D721Med (cell line): ENCODE measurements at places on chromosomes 3 and 15.
A peak's percentile ranks its signal among the peaks of the same experiment; 100 is the strongest.

GRCh38 chr3:183807209-183807728 lies 18.1 kb downstream of the MAP6D1 start:
- DNase-seq: no peak

DNA sequence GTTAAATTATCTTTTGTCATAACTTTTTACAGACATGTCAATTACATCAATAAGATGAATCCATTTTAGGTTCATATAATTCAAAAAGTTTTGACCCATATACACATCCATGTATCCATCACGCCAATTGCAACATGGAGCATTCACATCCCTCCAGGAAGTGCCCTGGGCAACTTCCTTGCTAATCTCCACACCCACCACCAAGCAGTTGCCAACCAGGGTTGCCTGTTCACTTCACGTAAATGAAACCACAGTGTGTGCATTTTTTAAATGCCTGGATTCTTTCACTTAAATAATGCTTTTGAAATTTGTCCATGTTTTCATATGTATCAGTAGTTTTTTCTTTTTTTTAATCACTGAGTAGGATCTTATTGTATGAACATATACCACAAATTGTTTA lies 40.7 kb upstream of the LYZL4 start:
- no peak for DNase-seq

DNA sequence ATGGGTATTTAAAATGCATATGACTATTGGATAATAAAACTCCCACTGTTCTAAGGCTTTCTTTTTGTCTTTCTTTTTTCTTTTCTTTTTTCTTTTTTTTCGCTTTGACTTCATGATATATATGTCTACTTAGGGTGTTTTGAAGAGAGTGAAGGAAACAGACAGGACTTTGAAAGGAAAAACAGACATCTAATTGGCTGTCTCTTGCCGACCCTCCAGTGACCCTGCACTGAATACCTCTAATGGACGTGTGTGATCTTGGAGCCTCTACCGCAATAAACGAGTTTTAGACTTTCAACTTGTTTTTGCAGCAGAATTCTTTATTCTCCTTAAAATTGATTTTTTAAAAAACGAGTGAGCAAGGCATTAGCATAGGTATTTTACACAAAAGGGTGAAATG lies 158.1 kb upstream of the NR2F2 start:
- DNase-seq: no peak

DNA sequence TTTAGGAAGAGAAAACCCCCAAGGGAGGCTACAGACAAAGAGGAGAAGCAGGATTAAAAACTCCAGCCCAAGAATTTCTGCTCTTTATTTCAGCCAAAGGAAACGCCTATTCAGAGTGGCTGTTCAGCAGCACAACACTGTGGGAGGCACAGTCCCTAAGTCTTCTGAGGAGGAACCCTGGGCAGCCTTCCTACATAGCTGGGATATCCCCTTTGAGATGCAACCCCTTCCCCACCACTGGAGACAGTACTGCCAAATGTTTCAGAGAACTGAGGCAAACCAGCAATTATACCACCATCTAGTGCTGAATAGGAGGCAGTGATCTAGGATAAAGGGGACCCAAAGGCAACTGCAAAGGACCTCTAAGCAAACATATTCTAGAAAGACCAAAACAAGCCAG lies 168.1 kb downstream of the VPS13C start:
- no peak for DNase-seq

GRCh38 chr3:181052256-181052655 lies 62.7 kb upstream of the DNAJC19 start:
- DNase-seq: no peak

GRCh38 chr3:193940526-193940925 lies 195.4 kb upstream of the HES1 start:
- DNase-seq: no peak

DNA sequence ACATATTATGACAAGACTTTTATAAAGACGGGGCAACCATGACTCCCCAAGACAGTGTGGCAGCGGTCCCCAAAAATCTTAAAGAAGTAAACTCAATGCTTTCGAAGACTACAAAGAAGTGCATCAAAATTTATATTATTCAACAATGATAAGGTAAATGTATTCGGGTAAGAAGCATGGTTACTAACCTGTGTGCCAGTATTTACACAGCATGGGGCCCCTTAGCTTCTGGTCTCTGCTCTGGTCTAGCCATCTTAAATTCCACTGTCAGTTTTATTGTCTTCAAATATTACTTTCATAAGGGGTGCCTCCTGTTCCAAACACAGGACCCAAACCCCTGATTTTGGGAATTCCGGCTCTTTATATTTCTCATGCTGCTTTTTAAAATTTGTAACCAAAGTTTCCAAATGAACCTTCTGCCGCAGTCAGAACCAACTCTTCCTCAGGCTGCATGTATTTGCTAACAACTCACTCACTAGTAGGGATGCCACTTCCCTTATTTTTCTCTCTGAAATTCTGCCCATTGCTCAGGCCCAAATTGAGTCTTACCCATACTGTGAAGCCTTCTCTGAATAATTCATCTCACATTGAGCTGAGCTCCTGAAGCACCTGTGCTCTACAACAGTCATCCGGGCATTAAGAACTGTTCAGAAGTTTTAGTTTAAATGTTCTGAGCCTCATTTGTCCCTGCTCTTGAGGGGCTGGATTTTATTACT lies 1.2 kb downstream of the TTC23 start:
- no peak for DNase-seq

GRCh38 chr3:167493244-167493643 lies 19.4 kb upstream of the SERPINI2 start:
- DNase-seq: no peak

GRCh38 chr3:10337323-10338163 lies 16.6 kb upstream of the SEC13 start:
- no peak for DNase-seq

DNA sequence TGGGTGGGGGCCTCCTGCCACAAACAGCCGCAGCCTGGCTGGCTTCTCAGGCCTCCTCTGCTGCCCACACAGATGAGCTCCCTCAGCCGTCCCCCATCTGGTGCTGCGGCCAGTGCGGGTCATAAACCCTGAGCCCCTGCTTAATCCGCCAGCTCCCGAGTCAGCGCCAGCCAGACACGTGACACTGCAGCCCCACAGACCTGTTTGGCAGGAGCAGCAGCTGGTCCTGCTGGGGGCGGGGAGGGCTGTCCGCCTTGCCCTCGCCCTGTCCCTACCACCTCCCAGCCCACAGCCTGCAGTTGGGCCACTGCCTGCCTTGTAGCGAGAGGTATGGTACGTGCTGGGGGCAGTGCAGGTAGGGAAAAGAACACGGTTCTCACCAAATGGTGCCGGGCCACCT lies 86.2 kb downstream of the IQSEC1 start:
- peak; percentile 81 for DNase-seq

DNA sequence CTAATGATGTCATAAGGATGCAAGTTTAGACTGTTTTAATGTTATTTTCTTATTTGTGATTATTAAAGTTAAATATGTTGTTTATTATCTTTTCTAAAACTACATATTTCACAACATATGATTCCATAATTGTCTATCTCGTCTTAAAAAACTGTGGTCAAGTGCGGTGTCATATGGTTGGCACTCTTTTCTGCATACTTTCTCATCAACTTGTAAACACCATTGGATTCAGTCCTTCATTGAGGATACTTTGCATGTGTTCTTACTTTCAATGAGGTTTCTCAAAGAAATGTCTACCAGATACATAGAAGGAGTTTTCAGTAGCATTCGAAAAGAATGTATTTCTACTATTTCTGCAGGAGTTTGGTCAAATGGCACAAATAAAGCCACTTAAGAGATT lies 22.0 kb upstream of the ALPK3 start:
- DNase-seq: no peak

DNA sequence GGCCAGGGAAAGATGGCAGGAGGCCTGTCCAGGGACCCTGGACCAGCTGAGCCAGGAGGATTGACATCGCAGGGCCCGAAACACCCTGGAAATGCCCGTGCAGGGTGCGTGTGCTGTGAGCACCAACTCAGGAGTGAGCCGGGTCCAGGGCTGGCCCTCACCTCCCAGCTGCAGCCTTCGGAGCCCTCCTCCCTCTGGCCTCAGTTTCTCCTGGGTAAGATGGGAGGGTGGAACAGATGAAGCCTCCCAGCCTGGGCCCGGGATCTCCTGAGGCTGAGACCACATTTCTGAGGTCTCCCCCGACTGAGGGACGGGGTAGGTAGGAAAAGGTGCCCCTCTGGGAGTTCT lies 5.3 kb upstream of the CALML4 start:
- no peak for DNase-seq

DNA sequence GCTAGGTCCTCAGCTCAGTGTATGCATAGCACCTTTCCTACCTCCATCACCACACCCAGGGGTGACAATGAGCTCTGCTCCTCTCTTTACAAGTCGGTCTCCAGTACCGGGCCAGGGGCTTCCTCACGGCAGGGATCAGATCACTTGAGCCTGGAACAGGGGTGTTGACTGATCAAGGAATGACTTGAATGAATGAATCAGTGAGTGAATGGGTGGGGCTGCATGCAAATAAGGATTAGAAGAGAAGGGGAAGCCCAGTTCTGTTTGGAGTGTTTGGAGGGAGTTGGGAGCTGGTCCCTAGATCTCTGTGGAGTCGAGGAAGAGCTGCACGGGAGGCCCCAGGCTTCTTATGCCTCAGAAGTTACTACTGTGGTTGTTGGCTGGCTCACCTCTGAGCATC lies 87.0 kb downstream of the TMEM266 start:
- DNase-seq: no peak

DNA sequence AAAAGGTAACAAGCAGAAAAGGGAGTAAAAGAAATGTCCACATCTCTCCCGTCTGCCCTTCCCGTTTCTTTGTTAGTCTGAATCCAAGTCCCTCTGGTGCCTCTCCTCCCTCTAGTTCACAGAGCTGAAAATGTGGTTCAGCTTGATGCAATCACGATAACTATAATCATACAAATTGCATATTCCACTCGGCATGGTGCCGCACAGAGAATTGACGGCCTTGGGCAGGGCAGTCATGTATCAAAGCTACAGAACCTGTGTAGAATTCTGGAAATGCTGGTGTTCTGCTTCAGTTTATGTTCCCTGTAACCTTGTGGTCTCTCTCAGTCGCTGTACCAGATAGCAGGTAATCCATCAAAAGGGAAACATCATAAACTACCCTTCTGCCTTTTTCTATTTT lies 562.9 kb upstream of the CBLB start:
- DNase-seq: no peak

DNA sequence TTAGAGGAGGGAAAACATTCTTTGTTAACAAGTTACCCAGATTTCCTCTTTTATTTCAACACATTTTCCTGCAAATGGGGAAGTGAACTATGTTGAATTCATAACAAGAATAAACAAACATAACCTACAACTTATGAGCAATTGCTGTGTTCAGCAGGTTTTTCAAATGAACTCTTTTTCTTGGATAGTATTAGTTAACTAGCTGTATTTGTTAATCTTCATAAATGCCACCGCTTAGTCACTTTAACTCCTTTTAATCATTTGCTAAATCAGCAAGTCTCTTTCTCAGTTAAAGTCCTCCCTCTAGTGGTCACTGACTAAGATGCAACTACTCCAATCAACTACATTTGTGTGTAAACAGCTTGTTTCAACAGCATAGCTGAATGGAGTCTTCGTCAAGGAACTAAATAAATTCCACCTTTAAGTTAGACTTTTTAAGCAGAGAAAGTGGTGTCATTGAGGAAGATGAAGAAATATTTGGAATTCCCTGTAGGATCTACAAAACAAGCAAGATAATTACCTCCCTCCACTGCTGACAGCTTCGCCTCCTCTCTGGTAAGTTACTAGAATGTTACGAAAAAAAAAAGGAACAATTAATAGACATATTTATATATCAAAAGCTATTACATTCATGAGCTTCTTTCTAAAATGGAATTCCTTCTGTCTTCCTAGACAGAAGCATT lies 1122.0 kb downstream of the ROBO1 start:
- no peak for DNase-seq

DNA sequence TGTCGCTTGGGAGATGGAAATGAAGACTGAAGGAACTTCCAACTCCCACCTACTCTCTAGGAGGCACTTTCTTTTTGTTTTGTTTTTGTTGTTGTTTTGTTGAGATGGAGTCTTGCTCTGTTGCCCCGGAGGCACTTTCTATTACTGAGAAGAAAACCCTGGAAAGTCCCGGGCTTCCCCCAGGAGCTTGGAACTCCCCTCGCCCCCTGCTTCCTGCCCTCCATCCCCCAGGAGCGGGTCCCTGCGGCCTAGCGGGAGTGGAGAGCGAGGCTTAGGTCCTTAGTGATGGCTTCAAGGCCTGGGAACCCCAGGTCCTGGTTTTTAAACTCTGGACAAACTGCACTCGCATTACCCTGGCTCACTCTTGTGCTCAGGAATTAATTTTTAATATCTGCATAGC lies 195.7 kb downstream of the OCA2 start:
- no peak for DNase-seq

- DNase-seq: no peak
Measured at GRCh38 chr15:23081271-23081670, 41.9 kb upstream of the TUBGCP5 start.

GRCh38 chr15:71465131-71465955 lies 345.0 kb upstream of the NR2E3 start:
- no peak for DNase-seq

GRCh38 chr3:72054976-72055375 lies 270.0 kb upstream of the PROK2 start:
- no peak for DNase-seq
